Mucosa of gallbladder (tissue), 1 donor: ENCODE measurements at places on chromosomes 7 and 10. TPM values are rescaled to one million over a fixed set of nuclear protein-coding genes. Genes with fewer than 3 reads are reported as not detected.

DNA sequence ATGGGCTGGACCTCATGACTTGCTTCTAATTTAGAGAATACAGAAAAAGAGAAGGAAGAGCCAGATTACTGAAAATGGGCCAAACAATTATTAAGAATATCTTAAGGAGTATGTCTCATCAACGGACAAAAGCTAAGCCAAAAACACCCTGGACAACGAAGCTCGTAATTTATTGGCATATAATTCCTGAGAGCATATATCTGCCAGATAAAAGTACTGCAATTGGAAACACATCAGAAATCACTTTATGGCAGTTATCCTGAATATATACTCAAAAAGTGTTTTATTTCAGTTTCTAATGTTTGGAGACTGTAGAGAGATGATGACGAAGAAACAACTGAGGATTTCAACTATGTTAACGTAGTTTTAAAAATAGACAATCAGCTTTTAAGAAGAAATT lies 211.8 kb downstream of the CSTF2T start:
- no peak for DNase-seq

- DNase-seq: no peak
Measured at GRCh38 chr7:87852306-87852705, 23.9 kb downstream of the SLC25A40 start.

DNA sequence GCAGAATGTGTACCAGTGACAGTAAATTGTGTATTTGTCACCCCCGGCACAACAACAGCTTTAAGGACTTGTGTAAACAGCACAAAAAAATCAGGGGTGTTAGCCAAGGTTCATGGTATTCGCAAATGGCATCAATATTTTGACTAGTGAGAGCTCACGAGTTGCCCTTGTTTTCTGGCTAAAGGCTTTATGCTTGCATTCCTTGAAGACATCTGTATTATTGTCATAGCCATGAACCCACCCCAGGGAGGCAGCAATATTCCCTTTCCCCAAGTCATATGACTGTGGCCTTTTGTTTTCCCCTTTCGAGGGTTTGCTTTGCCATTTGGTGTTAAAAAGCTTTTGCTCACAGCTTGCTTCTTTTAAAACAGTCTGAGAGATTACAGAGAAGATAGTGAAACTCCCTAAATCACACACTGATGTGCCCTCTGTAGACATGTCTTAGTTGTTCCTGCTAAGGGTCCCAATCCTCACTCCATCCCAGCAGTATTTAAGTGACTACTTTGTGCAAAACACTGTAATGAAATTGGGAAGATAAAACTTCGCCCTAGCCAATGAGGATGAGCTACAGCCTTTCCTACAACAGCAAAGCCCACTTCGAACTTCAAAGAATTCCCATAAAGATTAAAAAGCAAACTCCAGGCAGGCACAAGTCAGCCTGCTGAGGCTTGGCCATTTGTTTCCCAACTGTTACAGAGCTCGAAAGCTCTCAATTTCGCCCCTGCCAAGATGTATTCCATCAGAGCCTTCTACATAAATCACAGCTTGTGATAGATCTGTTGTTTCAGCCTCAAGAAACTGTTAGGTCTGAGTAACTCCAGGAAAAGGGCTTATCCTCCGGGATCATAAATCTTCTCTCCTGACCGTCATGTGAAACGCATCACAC lies 172.3 kb downstream of the ADAM12 start:
- DNase-seq: no peak

GRCh38 chr10:44965104-44965503 lies 5.5 kb downstream of the RASSF4 start:
- no peak for DNase-seq

DNA sequence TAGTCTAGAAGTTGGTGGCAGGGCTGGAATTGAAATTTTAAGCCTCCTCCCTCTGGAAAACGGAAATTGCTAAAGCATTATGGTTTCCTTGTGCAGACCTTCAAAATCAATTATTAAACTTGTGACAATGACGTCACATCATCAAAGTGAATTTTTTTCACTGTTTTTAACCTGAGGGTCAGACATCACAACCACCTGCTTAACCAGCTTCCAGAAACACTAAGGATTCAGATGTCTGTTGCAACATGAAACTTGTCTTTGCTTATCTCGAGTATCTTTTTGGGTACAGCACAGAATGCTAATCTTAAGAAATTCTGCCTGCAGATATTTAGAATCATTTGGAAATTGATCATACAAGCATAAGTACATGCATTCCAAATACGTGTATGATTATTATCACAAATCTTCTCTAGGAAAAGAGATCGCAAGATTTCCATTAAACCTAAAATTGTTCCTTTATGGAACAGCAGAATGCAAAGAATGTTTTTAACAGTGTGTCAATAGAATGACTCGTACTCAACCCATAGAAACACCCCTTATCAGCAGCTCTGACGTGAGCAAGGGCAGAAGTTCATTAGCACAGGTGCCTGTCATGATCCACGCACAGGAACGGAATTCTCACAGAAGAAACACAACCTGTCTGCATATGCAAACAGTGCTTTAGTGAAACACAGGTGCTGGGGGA lies 4.1 kb upstream of the GTPBP4 start:
- peak; percentile 60 for DNase-seq

- no peak for DNase-seq
Measured at GRCh38 chr7:20892776-20893175, 106.1 kb upstream of the SP8 start.

DNA sequence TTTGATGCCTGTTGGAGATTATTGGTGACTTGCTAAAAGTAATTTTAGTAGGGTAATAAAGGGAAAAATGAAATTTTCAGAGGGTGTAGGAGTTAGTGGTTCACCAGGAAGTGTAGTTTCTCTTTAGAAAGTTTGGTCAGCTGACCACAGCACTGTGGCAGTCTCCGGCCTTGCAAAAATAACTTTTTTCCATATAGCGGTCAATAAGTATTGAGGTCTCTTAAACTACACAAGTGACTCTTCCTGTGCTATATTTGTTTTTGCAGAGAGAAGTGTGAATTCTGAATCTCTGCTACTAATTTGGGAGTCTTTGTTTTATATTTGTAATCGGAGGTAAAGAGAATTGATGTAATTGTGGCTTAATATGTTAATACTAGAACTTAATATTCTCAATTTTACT lies 24.3 kb downstream of the PTPN12 start:
- no peak for DNase-seq

DNA sequence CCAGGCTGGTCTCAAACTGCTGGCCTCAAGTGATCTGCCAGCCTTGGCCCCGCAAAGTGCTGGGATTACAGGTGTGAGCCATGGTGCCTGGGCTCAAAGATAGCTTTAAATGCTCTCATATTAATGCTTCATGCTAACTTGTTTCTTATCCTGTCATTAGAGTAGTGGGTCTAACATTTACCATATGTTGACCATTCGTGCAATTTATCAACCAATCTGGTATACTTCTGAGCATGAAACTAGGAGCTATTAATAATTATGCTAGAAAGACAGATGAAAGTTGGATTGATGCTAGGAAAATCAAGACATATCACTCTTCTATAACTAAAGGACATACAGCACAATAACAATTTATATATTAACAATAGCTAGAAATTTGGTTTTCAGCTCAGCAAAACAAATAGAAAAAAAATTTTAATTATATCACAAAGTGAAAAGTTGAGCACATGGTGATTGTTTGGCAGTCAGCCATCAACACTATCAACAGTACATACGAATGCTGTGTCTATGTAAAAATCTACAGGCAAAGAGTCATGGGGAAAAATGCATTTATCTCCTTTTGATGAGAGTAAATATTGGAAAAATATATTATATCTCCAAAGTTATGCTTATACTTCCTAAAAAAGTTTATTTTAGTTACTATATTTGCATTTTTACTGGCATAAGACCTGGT lies 112.1 kb upstream of the ABCB5 start:
- no peak for DNase-seq

DNA sequence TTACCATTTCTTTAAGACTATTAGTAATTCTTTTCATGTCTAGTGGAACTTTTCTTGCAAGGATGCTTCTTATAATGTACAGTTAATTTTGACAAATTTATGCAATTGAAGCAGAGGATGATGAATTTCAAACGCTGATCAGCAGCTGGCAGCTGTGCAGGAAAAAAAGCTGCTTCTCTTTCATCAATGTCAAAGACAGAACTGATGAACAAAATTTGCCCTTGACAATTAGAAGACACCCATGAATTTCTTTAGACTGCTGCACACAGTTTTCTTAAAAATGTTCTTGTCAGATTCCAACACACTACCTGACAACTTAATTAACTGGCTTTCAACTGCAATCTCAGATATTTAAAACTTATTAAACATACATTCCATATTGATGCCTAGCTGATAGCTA lies 138.3 kb downstream of the SKAP2 start:
- DNase-seq: no peak

DNA sequence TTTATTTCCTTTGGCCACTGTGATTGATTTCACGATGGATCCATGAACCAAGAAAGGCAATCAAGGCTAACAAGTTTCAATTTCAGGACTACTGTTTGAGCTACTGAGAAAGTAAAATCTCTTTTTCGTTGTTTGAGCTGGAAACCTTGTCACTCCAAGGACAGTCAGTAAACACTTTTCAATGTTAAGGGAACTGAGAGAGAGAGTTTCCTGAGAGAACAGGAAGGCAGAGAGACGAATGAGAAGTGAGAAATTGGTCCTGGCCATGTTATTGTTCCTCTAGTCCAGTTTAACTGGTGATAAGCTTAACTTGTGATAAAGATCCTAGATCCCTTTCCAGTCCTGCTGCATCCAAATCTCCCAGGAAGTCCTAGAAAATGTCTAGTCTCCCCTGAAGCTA lies 909 bp upstream of the AKR1D1 start:
- no peak for DNase-seq

GRCh38 chr10:112663234-112664125 lies 216.5 kb downstream of the VTI1A start:
- no peak for DNase-seq

GRCh38 chr10:62814756-62815380 lies 1.3 kb downstream of the EGR2 start:
- no peak for DNase-seq

DNA sequence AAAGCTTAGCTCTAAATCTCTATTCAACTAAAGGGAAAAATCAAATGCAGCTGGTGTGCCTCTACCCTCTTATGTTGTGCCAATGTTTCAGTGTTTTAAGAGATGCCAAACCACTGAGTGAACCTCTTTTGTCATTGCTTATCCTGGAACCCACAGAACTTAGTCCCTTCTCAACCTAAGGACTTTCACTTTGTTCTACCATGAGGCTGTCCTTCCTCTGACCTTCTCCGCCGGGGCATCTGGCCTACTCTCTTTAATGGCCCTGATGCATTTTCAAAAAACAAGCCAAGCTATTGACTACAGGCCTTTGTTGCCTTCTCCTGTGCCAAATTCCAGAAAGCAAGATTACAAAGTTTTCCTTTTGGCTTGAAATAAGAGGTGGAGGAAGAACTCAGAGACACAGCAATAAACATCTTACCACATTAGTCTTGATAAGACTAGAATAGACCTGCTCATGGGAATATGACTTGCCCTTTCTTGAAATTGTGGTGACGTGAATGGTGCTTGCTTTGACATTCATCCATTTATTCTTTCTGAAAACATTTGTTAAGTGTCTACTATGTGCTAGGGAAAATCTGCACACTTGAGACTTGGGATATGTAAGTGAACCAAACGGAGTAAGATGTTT lies 253.2 kb upstream of the SMIM30 start:
- peak; percentile 19 for DNase-seq

DNA sequence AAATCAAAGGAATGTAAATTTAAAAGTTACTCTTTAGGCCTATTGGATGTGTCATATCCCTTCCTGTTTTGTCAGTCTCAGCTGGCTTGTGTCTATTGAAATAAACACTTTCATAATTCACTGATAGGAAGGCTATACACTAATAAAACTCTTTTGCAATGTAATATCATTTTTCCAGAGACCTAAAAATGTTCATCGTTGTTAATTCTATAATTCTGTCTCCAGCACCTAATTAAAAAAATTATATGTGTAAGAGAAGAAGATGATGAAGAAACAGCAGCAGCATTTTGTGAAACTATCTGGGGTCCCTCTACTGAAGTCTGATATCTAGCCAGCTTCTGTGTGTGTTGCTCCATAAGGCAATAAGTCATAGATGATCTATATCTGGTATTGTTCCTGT lies 602.7 kb downstream of the ETV1 start:
- DNase-seq: no peak

- DNase-seq: no peak
Measured at GRCh38 chr10:5898163-5898562, 8.1 kb downstream of the FBH1 start.

DNA sequence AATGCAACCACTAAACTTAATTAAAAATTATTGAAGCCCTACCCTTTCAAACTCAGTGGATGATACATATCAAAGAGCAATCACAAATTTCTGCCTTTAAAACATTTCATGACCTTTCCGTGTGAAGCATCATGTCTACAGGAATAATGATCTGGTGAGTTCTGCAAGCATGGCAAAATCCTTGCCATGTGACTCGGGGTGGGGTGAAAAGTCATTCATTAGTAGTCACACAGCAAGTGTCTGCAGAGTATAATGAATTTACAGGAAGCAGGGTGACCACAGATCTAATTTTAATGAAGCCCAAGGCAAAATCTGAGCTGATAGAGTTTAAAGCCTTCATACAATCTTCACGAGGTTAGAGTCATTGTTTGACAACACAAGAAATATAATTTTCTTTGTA lies 351.9 kb downstream of the THSD7A start:
- no peak for DNase-seq

DNA sequence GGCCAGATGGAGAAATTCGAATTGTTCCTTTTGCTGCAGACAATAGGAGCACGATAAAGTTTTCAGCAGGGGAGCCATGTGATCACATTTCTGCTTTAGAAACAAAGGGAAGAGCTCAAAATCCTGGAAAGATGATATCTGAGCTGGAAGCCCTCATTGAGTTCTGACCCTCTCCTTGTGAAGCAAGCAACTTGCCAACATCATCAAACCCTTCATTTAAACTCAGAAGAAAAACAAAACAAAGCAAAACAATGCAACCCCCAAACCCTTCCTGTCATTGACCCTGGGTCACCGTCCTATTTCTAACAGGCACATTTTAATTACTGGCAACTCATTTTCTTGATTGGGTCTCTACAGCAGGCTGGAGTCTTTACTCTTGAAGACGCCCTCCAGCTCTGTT lies 198.3 kb upstream of the ZNF32 start:
- no peak for DNase-seq

ATOH7 gene
- total RNA-seq: not detected

PRPS1L1 gene
- not detected for total RNA-seq

SORBS1 gene
- total RNA-seq: 431 TPM

FAM241B gene
- 4.0 TPM for total RNA-seq

OPN1SW gene
- not detected for total RNA-seq

SPDYE8 gene
- total RNA-seq: not detected
